Brain microvascular endothelial cell (primary cell): ENCODE measurements at places on chromosomes 12 and 14.
A peak's percentile ranks its signal among the peaks of the same experiment; 100 is the strongest.

DNA sequence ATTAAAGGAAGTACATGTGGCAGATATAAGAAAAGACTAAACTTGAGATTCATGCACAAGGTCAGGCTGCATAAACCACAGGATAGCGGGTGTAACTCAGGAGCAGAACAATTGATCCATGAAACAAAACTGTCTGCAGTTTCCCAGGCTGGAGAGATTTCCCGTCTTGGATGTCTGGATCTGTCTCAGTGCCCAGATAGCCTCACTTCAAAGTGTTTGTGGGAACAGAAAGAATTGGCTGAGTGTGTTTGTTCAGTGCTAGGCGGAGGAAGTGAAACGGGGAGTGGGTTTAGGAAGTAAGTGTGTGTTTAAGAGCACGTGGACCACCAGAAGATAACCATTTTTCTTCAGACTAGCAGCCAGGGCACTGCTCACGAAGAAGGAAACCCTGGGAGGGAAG lies 1.4 kb upstream of the RNASE10 start:
- DNase-seq, result no peak

DNA sequence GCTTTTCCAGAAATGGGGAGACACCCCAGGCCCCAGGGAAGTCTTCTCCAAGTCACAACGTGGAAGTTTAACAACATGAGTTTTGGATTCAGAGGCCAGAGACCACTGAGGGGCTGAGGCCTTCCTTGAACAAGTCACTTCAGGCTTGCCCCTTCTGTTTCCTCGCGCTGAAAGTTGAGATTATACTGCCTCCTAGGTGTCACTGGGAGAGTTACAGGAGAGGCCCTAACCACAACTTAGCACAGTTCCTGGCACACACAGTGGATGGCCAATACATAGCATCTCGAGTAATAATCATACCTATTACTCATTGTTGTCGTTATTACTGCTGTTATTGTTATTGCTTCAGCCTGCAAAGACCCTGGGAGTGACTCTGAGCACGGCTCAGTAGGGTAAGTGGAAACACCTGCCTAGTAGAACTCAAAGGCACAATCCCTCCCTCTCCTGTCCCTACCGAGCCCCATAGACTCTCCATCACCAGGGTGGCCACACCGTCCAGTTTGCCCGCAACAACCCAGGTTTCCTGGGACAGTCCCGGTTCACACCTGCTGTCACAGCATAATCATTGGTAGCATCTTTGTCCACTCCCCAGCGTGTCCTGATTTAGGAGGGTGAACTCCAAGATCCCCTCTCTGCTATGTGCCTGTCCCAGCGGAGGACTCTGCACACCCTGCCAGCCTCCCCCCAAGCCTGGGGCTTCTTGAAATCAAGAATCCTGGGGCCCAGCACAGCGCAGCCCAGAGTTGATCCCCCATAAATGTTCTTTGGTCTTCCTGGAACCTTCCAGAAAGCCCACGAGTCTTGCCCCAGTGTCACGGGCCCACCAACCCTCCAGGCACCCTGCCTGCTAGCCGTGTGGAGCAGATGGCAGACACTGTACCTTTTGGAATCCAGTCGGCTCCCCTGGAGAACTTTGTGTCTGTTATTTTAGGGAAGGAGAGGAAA lies 85.0 kb downstream of the SYNE3 start:
- DNase-seq, result peak; percentile 27

- DNase-seq, result no peak
These were observed 22.7 kb downstream of the YY1 start for GRCh38 chr14:100261621-100262020.

GRCh38 chr12:48142818-48143674 lies 14.3 kb downstream of the ASB8 start:
- DNase-seq, result no peak

- DNase-seq, result no peak
These were observed 148.6 kb upstream of the SLC38A2 start for GRCh38 chr12:46521145-46521544.

GRCh38 chr14:77265561-77266335 lies 5.3 kb downstream of the NGB start:
- DNase-seq, result no peak

- no peak for DNase-seq
These were observed 255.7 kb downstream of the ADGRD1 start for GRCh38 chr12:131209082-131210070.

DNA sequence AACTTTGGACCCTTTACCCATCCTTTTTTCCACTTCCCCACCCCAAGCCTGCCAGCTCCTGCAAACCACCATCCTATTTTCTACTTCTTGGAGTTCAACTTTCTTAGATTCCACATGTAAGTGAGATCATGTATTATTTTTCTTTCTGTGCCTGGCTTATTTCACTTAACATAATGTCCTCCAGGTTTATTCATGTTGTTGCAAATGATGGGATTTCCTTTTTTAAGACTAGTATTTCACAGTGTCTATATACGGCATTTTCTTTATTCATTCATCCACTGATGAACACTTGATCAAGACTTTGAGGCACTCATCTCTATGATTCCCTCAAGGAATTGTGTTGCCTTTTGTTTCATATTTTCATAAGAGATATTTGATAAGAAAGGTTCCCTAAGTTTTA lies 5.6 kb upstream of the PRPF39 start:
- no peak for DNase-seq

GRCh38 chr12:90808568-90808967 lies 146.4 kb downstream of the CCER1 start:
- DNase-seq, result no peak

DNA sequence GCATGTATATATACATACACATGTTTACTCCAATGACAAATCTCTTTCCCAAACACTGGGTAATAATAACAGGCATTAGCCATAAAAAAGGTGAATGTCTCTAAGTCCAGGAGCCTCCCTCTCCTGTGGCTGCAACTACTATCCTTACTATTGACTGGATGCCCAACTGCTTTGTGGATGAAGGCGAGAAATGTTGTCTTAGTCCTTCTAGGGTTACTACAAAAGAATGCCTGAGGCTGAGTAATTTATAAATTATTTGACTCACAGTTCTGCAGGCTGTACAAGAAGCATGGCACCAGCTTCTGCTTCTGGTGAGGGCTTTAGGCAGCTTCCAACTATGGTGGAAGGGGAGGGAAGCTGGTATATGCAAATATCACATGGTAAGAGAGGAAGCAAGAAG lies 366.0 kb upstream of the DDHD1 start:
- peak; percentile 30 for DNase-seq

- peak; percentile 83 for DNase-seq
These were observed 62.3 kb downstream of the PTPN21 start for GRCh38 chr14:88492272-88493089.
